Endothelial cell (in vitro differentiated cells): ENCODE measurements at places on chromosomes 5 and 9. TPM values are rescaled to one million over a fixed set of nuclear protein-coding genes. Genes with fewer than 3 reads are reported as not detected.

The MELK gene
- 10.6 TPM for total RNA-seq

The TUSC1 gene
- 3.8 TPM for total RNA-seq

The CTSV gene
- total RNA-seq: 20.4 TPM

The OR1J2 gene
- total RNA-seq: not detected

The HTR4 gene
- not detected for total RNA-seq

The TEX48 gene
- not detected for total RNA-seq

- H3K4me3 ChIP-seq: no peak overlapping the region
- peaks cover 4% of the 10 kb centered on the region for H3K4me1 ChIP-seq
- H3K27me3 ChIP-seq: peaks cover 4% of the 10 kb centered on the region
- H3K36me3 ChIP-seq: peaks cover 7% of the 10 kb centered on the region
Observed at GRCh38 chr5:130893006-130893405, 272.1 kb downstream of the HINT1 start.

GRCh38 chr5:57939335-57939734 lies 456.7 kb upstream of the ACTBL2 start:
- peaks cover 3% of the 10 kb centered on the region for H3K4me1 ChIP-seq
- H3K36me3 ChIP-seq: no peaks in the 10 kb centered on the region
- no peak overlapping the region for H3K27ac ChIP-seq

DNA sequence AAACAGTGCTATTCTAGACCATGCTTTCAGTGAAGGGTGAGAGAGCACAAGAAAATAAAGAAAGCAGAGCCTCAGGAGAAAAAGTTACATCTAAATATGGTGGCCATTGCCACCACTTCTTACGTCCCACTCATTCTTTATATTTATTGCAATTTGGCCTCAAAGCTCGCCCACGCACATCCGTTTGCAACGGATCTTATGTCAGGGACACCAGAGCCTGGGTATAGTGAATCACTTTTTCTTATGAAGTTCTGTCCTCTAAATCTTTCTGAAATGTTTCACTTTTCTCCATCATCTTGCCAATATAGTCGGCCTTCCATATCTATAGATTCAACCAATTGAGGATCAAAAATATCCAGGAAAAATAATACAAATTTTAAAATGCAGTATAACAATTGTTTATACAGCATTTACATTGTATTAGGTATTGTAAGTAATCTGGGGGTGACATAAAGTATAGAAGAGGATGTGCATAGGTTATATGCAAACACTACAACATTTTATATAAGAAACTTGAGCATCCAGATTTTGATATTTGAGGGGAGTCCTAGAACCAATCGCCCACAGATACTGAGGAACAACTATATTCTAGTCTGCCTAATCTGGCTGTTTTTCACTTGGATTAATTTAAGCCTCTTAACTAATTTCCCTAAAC lies 35.2 kb downstream of the GOLPH3 start:
- peaks cover 5% of the 10 kb centered on the region for H3K27me3 ChIP-seq
- H3K4me3 ChIP-seq: no peak overlapping the region
- peaks cover 20% of the 10 kb centered on the region for H3K36me3 ChIP-seq
- peaks cover 7% of the 10 kb centered on the region for H3K4me1 ChIP-seq
- no peak for DNase-seq

DNA sequence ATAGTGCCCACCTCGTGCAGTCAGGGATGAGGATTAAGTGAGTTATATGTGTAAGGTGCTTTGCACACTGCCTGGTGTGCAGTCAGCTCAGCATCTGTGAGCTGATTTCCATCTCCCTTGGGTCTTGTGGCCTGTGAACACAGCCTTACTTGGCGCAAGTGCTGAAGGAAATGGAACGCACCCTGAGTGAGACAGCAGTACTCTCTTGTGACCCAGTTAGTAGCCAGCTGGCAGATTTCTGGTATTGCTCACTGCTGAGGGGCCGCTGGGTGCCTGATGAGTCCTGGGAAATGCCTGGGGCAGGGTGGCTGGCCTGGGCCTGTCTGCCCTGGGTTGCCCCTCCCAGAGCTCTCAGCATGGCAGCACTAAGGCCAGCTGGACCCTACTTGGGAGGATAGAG lies 90.9 kb upstream of the BOD1 start:
- peaks cover 3% of the 10 kb centered on the region for H3K36me3 ChIP-seq
- H3K27me3 ChIP-seq: peaks cover 5% of the 10 kb centered on the region
- H3K4me3 ChIP-seq: no peak overlapping the region
- H3K27ac ChIP-seq: no peak overlapping the region
- DNase-seq: no peak

DNA sequence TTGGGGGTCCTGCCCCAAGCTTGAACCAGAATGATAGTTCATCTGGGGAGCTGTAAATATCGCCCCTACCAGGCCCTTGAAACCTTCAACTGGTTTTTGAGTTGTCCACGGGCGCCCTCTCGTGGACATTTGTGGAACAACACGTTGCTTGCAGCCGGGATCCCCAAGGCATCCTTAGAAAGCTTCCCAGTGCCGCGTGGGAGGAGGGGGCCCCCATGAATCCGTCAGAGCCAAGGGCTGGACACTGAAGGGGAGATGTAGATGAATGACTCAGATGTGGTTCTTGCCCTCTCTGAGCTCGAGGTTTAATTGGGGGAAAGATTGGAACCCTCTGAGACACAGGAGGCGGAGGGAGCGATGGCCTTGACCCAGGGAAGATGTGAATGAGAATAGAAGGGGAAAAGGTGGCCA lies 31.8 kb upstream of the ORM1 start:
- peak; percentile 81 for DNase-seq
- peaks cover 1% of the 10 kb centered on the region for H3K27me3 ChIP-seq
- H3K36me3 ChIP-seq: peaks cover 46% of the 10 kb centered on the region
- H3K27ac ChIP-seq: no peak overlapping the region
- H3K4me1 ChIP-seq: peaks cover 10% of the 10 kb centered on the region

GRCh38 chr9:132114102-132114707 lies 34.5 kb upstream of the MED27 start:
- no peak overlapping the region for H3K27ac ChIP-seq
- peak; percentile 88 for DNase-seq
- no peak overlapping the region for H3K4me3 ChIP-seq

DNA sequence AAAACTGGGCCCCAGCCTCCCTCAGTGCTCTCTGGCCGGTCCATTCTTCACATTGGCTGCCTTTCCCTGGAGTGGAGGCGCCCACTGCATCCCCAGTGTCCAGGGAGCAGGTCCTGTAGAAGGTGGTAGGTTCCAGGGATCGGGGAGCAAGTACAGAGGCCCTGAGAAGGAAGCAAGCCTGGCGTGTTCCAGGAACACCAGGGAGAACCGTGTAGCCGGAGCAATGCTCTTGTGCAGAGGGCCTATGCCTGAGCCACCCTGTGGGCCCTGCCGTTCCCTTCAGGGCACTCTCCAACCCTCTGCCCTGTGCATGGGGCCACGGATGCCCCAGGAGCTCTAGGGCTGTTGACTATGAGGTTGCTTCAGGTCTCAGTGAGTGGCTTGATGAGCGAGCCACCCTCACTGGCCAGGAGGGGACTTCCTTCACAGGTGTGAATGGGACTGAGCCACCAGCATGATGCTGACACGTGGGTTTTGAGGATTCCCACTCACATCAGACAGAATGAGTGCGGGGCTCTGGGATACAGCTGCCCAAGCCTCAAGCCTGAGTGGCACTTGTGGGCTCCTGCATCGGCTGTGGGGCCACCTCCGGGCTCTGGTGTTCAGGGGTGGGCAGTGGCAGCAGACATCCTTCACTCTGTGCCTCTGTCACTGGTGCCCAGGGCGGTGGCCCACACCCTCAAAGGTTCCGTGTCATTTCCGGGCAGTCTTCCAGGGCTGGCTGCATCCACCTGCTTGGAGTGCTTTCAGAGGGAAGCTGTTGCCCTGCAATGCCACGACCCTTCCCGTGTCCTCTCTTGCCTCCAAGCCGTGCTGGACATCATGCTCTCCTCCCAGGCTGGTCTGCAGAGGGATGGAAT lies 54.4 kb downstream of the ADAMTS2 start:
- H3K27ac ChIP-seq: no peak overlapping the region
- no peak for DNase-seq
- H3K4me1 ChIP-seq: no peaks in the 10 kb centered on the region
- H3K4me3 ChIP-seq: peak overlapping the region; percentile 47
- H3K27me3 ChIP-seq: peaks cover 1% of the 10 kb centered on the region
